ENCODE measurements at places on chromosomes 11 and 22.
A peak's percentile ranks its signal among the peaks of the same experiment; 100 is the strongest.

- no peak for DNase-seq
These were observed 749 bp downstream of the VWA5A start for GRCh38 chr11:124115782-124116616.

DNA sequence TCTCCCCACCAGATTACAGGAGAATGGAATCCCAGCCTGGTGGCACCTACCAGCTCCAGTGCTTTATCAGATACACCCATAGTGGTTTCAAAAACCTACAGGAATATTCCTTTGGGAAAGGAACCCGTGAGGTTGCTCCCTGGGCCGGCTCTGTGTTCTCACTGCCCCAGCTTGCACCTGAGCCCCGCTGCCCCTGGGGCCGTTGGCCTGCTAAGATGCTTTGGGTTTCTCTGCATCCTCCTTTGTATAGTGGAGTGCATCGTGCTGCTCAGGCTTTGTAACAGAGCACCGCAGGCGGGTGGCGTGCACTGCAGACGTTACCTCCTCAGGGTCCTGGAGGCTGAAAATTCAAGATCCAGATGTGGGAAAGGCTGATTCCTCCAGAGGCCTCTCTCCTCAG, 414.1 kb downstream of the BRD1 start:
- DNase-seq: no peak

GRCh38 chr11:39367534-39367933, 2091.9 kb downstream of the LRRC4C start:
- DNase-seq: no peak

GRCh38 chr11:116348226-116348625, 424.6 kb downstream of the BUD13 start:
- no peak for DNase-seq

DNA sequence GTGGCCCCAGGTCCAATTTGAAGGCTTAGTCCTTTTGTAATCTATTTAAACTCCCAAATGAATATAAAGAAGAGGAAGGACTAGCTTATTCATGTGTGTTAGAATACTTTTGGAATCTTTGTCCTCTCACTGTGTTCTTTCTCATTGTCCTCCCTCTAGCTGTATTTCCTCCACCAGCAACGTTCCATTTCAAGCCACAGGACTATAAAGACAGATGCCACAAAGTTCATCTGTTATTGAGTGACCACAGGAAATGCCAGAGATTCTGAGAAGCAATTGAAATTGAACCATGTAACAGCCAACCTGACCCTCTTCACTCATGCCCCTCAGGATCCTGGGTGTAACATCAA, 336.6 kb upstream of the API5 start:
- DNase-seq: no peak

DNA sequence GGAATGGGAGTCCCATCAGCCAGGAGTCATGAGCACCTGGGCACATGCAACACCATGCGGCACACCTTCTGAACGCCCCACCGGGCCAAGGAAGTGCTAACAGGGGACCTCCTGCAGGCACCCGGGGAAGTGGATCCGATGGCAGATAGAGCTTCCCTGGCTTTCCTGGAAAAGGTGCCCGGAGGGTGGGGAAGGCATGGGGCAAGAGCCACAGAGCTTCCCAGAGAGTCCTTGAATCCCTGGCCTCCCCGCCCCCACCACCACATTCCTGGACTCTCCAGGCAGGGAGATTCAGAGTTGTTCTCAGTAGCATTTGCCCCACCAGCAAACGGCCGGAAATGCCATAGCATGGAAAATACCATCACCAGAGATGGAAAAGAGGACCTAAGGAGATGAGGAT, 8.3 kb downstream of the TRIM29 start:
- no peak for DNase-seq

GRCh38 chr11:3137486-3138177, 27.5 kb downstream of the OSBPL5 start:
- peak; percentile 14 for DNase-seq

GRCh38 chr11:42013656-42014201, 554.3 kb upstream of the LRRC4C start:
- no peak for DNase-seq

DNA sequence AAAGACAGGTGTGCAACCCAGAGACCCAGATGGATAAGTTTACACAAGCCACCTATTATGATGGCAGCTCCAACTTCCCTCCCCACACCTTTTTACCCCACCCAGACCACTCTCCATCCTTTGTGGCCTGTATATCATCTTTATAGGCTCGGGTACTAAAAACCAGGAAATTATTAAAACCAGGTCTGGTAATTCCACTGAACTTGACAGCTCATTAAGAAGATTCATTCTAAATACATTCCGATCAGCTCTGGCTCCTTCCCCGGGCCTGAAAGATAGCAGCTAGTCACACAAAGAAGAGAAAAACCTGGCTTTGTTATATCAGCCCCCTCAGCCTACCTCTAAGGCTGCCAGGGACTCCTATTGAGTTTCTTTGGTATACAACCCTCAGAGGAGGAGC, 67.9 kb upstream of the API5 start:
- DNase-seq: no peak

DNA sequence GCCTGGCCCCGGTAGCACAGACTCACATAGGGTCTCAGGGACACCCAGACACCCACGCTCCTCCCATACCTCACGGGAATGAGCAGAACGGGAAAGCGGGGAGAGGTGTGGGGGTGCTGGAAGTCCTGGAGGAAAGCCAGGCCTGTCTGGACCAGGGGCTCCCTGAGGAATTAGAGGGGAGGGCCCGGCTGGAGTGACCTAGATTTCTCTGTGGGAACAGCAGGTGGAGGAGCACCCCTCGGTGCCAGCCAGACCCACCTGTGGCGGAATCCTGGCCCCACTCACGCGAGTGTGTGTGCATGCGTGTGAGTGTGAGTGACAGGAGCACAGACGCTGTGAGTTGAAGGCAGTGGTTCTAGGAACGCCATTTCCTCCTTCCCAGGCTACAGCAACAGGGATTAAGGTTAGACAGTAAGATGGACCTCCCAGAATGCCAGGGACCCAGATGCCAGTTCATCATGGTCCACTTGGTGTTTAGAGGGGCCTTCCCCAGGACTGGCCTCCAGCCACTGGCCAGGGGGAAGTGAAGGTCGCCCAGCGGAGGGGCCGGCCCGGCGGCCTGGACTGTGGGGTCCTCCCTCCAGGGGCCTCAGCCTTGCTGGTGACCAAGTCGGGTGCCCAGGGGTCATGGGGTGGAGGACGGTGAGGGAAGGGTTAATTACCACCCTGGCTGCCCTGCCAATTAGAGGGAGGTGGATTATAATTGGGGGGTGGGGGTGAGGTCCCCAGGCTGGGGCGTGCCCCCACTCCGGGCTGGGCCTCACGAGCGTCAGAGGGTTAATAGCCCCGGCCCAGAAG, 1.0 kb downstream of the PKP3 start:
- DNase-seq: no peak

- no peak for DNase-seq
These were observed 101.8 kb downstream of the PHF21B start for GRCh38 chr22:44907765-44908737.

- DNase-seq: peak; percentile 27
These were observed 7.0 kb upstream of the P2RY2 start for GRCh38 chr11:73210916-73211667.

DNA sequence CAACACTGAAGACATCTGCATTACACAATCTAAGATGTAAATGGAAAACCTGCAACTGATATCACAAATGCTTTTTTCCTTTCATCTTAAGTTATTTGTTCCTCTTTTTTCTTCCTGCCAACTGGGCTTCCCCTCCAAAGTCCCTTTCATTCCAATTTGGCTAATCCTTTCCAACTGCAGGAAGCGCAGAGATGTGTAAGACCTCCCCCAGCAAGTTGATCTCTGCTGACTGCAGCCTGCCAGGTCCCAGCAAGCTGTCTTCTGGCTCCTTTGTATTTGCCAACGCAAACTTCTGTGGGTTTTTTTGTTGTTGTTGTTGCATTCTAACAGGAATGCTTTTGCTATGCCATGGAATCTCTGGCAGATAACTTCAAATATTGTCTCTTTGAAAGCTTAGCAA, 38.5 kb upstream of the LRRC4C start:
- DNase-seq: no peak

DNA sequence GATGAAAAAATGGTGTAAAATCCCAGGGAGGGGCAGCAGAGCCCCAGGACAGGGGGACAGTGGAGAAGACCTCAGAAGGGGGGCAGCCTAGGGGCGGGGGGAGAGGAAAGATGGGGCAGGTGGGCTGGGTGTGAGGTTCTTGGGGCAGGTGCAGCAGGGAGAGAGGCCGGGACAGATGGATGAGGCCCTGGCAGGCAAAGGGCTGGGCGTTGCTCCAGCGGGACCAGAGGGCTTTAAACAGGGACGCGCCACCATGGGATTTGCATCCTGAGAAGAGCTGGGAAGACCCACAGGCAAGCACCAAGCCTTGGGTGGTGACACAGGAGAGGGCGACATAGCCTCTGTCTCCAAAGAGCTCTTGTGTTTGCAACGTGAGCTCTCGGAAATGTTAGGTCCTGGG, 1342.8 kb downstream of the TBC1D22A start:
- no peak for DNase-seq

DNA sequence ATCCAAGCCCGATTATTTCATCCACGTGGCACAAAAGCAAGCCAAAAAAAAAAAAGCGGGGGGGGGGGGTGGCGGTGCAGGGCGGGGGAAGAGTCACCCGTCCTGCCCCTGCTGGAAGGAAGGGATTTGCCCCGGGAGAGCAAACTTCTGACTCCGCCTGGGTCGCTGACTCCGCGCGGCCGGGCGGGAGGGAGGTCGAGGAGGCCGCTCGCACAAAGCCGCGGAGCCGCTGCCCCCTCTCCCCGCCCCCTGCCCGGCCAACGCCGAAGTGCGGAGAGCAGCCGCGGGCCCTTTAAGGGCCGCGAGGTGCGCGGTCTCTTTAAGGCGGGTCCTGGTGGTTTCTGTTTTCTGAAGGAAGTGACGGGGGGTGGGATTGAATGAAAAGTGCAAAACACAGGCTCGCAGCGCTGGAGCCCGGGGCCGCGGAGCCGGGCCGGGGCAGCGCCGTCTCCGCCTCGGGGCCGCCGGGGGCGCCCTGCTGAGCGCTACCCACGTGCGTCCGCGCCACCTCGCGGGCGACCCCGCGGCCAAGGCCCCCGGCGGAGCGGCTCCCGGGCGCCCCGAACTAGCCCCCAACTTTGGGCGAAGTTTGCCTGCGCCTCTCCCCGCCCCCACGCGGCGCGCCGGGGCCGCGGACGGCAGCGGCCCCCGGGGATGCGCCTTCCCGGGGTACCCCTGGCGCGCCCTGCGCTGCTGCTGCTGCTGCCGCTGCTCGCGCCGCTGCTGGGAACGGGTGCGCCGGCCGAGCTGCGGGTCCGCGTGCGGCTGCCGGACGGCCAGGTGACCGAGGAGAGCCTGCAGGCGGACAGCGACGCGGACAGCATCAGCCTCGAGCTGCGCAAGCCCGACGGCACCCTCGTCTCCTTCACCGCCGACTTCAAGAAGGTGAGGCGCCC, at the start of gene OAF:
Gene OAF (plus strand): TSS at position 407 of the 896 bp plus-strand sequence. CDS start 248 bp downstream, at position 655.
- DNase-seq: peak; percentile 93

- no peak for DNase-seq
These were observed 12.8 kb downstream of the ARRB1 start for GRCh38 chr11:75338516-75339208.

DNA sequence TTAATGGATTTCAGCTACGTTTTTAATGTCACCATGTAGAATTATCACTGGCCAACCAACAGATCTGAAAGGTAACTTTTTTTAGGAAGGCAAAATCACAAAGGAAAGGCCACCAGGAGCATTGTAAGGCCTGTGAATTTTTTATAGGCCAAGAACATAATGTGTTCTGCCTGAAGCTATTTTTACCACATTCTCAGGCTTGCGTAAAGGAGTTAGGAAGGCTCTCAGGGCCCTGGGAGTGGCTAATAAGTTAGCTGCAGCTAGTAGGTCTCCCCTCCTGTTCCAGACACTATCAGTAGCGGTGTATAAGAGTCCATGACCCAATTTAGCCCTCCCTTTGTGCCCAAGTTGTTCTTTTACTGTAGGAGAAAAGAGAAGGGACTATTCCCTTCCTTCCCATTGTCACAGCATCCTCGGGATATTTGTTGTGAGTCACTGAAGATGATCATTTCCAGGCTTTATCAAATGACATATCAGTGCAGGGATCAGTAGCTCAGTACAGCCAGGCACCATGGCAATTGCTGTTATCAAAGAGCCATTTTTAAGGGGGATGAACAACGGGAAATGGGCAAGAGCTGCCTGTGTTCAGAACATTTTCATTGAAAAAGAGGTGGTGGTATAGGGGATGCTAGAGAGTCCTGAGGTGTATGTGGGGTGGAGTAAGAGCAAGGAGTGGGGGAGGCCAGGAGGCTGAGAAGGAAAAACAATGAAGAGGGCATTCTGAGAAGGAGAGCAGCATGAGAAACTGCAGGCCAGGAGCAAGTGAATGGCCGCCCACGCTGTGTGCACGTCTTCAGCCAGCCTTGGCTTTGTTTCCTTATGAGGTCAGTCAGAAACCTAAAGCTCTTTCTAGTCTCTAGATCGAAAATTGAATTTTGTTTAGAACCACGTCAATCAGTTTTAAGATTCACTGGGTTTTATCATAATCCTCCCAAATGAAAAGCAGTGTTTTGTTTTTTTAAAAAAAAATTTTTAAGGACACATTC, 940.3 kb downstream of the NTM start:
- no peak for DNase-seq

DNA sequence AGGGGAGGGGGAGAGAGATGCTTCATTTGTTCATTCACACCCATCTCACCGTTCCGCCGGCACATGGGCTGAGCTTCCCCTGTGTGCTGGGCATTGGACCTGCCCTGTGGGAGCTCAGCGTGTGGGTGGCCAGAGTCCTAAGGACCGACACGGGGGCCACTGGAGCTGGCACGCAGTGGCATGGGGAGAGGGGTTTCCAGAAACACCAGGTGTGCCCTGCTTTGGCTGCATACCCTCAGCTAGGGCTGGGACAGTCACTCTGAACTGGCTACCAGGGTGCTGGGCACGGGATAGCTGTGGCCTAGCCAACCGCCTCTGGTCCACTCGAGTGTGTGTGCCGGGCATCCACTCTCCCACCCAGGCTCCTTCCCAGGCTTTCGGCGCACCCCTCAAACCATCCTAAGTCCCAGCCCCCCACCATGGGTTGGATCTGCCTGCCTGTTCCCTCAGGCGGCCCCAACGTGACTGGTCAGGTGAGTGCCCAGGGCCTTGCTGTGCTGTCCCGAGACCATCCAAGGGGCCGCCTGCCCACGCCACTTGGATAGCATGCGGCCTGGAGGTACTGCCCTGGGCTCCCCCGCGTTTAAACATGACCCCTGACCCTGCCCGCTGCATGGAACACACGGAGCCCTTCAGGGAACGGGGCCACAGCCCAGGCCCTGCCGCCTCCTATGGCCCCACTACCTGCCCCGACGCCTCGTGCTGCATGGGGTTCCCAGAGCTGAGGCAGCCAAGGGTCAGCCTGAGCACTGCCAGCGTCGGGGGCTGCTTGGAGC, 51.6 kb upstream of the LINC01488 start:
- no peak for DNase-seq

- no peak for DNase-seq
These were observed 3.0 kb downstream of the JAM3 start for GRCh38 chr11:134071766-134072402.

- DNase-seq: no peak
These were observed 8.4 kb downstream of the FAM118A start for GRCh38 chr22:45318168-45318557.

DNA sequence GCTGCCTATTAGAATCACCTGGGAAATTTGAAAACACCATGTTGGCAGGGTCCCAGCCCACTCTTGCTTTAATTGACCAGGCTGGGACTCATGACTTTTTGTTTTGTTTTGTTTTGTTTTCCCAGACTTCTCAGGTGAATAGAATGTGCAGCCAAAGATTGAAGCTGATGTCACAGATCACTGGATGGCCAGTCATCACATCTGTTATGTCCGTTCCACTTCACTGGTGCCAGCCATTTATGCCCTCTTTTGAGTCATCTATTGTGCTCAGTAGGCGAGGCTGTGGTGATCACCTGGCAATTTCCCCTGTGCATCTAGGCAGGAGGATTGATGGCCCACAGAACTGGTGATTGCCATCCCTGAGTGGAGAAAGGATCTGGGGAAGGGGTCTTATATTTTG, 297.3 kb downstream of the INSC start:
- DNase-seq: no peak
